IPS-NIHi11 (cell line): ENCODE measurements at places on chromosomes 5 and 9.

DNA sequence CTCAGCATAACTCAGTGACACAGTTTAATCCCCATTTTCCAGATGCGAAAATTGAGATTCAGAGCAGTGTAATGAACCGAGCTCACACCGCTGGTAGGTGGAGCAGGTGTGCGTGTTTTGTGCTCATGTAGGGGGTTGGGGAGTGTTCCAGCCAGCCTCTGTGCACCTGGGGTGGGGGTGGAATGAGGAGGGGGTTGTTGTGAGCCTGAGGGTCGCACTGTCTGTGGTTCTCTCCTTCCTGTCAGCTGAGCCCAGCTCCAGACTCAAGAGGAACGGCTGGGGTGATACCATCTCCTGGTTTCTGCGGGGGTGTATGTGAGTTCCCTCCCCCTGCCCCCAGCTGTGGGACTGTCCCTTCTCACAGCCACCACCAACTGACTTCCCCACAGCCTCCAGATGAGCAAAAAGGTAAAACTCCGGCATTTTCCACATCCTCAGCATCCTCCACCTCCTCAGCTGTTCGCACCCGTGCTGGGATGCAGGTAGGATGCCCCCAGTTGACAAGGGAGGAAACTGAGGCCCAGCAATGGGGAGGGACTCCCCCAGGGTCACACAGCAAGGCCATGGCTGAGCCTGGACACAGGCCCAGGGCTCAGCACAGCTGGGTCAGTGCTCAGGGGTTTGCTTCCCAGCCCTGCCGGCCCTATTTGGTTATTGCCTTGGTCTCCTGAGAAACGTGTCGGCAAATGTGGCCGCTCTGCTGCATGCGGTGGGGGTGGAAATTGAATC lies 2.1 kb downstream of the SH2D3C start:
- DNase-seq, result no peak

DNA sequence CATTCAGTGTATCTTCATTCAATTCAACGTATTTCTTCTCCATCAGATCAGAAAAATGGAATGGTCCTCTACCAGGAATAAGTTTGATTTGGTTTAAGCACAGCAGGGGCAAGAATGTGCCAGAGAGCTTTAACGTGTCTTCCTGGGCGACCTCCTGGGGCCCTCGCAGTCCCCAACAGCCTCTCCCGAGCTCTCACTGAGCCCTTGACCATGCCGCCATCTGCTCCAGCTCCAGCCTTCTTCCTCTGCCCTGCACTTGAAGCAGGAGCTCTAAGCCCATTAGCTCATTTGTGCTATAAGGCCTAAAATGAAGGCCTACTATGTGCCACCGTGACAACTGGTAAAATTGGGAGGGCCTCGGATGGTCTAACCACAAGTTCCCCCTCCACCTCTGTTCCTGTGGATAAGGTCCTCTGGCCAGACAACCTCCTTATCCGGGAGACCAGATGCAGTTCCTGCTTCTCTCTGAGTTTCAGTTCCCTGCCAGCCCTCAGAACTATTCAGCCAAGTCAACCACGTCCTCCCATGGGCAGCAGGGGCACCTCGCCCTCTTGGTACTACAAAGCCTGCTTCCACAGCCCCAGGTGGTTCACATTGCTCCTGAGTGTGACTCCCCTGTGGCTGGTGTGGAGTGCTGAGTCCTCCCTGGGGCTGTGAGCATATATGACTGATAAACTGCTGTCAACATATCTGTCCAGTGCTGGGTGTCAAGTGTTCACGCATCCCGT lies 35.8 kb downstream of the C5orf15 start:
- no peak for DNase-seq

DNA sequence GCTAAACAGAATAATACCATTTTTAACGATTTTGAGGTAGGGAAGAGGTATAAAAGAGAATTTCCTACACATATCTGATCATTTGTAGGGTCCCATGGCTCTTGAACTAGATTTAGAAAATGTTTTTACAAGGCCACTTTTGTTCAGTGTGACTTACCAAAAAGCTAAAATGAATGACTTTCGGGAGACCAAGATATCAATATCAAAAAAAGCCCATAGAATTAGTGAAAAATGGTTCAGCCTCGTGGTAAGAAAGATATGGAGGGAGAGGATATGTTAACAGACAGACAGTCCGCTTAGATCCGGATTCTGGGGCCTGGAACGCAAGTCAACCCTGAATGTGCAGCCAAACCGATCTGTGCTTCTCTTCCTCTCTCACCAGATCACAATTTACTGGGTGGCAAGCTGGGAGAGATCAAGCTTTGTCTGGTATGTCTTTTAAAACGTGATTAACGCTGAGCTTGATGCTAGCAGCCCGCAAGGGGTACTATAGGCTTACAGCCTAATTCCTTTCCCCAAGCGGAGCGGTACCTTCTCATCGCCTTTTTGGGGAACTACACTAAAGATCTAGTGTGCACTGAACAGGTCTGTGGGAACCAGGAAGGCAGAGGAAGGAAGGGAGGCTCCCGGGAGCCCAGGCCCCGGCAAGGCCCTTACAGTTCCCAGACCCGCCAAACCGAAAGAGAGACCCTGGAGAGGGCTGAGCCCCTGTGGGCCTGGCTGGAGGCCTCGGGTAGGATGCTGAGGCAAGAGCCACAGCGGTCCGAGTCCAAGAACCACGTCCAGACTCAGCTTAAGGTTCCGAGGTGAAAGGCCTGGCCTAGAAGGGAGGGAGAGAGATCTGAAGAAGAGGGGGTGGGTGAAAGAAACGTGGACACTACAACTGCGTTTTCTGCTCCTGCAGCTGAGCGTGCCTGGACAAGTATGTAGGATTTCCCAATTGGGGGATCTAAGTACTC lies 2.9 kb downstream of the NR2F1-AS1 start:
- no peak for DNase-seq

GRCh38 chr5:62354028-62354874 lies 48.2 kb downstream of the KIF2A start:
- DNase-seq, result no peak

DNA sequence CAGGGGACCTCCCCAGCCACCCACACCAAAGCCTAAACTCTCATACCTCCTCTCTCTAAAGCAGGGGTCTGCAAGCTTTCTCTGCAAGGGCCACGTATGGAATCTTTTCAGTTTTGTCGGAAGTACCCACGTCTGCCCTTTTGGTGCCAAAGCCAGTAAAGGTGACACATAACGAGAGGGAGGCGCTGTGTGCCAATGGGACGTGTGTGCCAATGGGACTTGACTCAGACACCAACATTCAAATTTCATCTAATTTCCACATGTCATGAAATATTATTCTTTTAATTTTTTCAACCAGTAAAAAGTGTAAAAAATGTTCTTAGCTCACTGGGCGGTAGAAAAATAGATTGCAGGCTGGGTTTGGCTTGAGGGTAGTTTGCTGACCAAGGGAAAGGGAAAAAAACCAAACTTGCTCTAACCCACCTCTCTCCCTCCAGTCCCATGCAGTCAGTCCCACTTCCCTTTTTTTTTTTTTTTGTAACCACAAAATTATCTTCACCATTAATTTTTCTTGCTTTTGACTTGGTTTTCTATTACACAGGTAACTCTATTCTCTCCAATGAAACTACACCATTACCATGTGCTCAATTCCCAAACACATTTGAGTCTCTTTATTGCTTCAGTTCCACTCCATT lies 25.5 kb downstream of the OR2V1 start:
- no peak for DNase-seq

DNA sequence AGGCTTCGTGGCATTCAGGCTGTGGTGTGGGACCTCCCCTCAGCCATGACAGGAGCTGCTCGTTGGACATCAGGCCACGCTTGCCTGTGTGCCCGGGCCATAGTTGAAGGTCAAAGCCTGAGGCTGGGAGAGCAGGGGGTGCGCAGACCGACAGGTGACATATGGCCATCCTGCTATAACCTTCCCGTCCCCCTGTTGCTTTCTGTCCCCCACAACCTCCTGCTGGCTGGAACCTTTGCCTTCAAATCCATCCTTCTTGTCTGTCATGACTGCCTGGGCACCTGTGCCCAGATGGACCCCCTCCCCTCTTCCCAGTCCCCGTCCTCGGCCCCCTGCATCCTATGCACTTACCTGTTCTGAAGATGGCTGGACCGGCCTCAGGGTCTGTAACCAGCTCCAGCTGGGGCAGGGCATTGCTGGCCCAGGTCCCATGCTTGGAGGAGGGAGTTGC lies 83.2 kb downstream of the WNK2 start:
- DNase-seq, result peak; percentile 8

GRCh38 chr9:115207003-115207836 lies 89.3 kb upstream of the TNC start:
- no peak for DNase-seq

DNA sequence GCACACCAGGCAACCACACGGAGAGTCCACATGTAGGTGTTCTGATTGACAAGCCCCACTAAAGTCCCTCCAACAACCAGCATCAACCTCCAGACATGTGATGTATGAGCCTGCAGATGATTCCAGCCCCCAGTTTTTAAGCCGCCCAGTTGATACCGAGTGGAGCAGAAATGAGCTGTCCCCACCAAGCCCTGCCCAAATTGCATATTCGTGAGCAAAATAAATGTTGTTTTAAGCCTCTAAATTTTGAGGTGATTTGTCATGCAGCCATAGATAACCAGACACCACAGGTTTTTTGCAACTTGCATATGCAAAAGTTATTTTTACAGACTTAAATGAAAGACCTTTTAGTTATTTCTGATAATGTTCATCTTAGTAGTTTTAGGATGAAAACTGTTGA lies 187.7 kb downstream of the PIK3R1 start:
- DNase-seq, result no peak

- DNase-seq, result no peak
Observed at GRCh38 chr5:78753093-78753531, 104.5 kb upstream of the LHFPL2 start.

DNA sequence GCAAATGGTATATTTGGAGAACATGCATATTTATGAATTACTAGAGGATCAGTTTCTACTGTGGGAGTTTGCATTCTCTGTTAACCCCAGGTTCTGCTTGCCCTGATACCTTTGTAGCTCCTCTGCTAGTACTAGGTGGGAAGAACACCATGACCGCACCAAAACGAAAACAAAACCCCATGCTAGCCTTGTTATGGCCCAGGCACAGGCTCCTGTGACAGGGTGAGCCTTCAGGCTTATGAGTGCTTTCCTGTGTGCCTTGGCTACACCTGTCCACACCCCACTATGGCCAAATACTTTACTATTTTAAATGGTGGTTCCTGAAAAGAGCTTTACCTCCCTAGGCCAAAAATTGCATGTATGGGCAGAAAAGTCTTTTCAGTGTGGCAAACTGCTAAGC lies 94.8 kb downstream of the PPIC start:
- DNase-seq, result no peak

GRCh38 chr9:34385561-34386230 lies 9.0 kb upstream of the MYORG start:
- DNase-seq, result no peak

- DNase-seq, result no peak
Observed at GRCh38 chr5:87418506-87418905, 5.8 kb upstream of the CCNH start.

GRCh38 chr5:1470762-1471211 lies 25.5 kb upstream of the SLC6A3 start:
- DNase-seq, result no peak

GRCh38 chr5:136311999-136312398 lies 53.3 kb downstream of the TRPC7 start:
- no peak for DNase-seq

GRCh38 chr5:132998556-132998955 lies 27.8 kb downstream of the ZCCHC10 start:
- no peak for DNase-seq

GRCh38 chr5:133773247-133774202 lies 161.2 kb upstream of the FSTL4 start:
- no peak for DNase-seq

- no peak for DNase-seq
Observed at GRCh38 chr9:94923326-94924089, 197.0 kb downstream of the AOPEP start.

DNA sequence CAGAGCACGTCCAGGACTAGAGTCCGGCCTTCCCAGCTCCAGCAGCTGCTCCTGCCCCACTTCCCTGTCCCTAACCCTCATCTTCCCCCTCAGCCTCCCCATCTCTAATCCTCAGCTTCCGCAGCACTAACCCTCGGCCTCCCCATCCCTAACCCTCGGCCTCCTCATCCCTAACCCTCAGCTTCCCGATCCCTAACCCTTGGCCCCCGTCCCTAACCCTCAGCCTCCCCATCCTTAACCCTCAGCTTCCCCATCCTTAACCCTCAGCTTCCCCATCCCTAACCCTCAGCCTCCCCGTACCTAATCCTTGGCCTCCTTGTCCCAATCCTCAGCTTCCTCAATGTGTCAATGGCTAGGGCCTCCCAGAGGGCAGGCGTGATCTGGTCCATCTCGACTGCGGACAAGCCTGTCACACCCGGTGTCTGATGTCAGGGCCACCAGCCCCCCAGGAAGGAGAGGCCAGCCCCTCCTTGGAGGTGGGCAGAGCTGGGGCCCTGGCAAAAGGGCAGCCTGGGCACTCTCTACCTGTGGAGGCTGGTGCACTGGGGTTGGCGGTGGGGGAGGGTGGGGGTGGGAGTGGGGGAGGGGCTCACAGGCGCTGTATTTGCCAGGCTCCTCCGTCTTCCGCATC lies 1.4 kb downstream of the OBP2B start:
- DNase-seq, result no peak

DNA sequence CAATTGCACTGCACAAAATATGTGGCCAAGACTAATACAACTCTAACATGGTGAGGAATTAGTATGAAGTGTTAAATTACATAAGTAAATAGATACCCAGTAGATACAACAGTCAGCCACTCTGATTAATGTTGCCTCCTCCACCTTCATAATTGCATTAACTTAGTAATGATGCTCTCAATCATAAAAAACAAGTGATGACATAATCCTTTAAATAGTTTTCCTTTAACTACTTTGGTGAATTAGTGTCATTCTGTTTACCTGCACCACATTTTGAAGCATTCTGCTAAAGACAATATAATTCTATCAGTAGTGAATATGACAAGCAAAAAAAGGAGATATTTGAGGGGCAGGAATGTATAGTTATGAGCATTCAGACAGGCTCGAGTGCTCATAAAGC lies 265.9 kb upstream of the SLC24A2 start:
- DNase-seq, result no peak

GRCh38 chr9:114080195-114080772 lies 2.2 kb upstream of the AMBP start:
- DNase-seq, result no peak

DNA sequence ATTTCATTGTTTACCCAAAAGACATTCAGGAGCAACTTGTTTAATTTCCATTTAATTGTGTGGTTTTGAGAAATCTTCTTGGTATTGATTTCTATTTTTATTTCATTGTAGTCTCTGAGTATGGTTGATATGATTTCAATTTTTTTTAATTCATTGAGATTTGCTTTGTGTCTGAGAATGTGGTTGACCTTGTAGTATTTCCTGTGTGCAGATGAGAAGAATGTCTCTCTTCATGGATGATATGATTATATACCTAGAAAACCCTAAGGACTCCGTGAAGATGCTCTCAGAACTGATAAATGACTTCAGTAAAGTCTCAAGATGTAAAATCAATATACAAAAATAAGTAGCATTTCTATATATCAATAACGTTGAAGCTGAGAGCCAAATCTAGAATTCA lies 202.4 kb upstream of the CDH9 start:
- no peak for DNase-seq

DNA sequence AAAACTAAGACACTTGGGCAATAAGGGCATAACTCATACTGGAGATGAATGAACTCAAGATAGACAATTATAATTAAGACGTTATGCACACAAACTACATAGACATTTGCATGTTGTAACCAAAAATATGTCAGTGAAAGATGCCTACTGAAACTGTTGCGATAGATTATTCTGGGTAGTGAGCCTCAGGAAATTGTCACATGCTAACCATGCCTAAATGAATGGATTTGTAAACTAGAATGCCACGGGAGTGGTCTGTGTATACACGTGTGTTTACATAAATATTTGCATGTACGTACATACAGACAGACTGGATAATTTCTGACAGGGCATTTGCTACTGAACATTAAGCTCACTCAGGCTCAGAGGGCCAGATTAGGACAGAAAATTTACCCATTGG lies 1.2 kb downstream of the NIPSNAP3B start:
- no peak for DNase-seq
